ENCODE measurements at places on chromosomes 13 and 19.

GRCh38 chr13:107170270-107170931, 602.5 kb upstream of the ARGLU1 start:
- DNase-seq = no peak

GRCh38 chr19:44356383-44357111, at the start of gene ZNF112:
ZNF112 (minus strand) TSS chr19:44356680; CDS start chr19:44340539, 16,141 bp downstream.
- DNase-seq = peak; percentile 85

- DNase-seq = no peak
Measured at GRCh38 chr13:72151241-72151640, 284.2 kb upstream of the DACH1 start.

- DNase-seq = no peak
Measured at GRCh38 chr13:77136902-77137420, 110.0 kb upstream of the FBXL3 start.

- DNase-seq = no peak
Measured at GRCh38 chr19:10812902-10813404, 23.1 kb downstream of the TMED1 start.

DNA sequence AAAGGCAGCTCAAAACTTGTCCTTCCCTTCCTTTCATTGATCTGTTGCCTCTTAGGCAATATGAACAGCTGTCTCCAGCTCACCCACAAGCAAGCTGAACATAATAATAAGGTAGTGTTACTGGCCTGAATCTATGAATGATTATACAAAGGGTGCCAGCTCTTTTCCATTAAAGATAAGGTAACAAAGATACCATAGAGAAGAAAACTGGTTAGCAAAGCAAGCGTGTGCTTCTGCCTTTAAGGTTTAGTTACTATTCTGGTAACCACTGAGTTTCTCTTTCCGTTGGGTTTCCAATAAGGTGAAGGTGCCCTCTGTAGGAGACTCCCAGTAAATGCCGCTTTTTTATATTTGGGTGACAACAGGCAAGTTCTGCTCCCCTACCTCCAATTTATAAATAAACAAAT, 12.1 kb upstream of the DACH1 start:
- no peak for DNase-seq

DNA sequence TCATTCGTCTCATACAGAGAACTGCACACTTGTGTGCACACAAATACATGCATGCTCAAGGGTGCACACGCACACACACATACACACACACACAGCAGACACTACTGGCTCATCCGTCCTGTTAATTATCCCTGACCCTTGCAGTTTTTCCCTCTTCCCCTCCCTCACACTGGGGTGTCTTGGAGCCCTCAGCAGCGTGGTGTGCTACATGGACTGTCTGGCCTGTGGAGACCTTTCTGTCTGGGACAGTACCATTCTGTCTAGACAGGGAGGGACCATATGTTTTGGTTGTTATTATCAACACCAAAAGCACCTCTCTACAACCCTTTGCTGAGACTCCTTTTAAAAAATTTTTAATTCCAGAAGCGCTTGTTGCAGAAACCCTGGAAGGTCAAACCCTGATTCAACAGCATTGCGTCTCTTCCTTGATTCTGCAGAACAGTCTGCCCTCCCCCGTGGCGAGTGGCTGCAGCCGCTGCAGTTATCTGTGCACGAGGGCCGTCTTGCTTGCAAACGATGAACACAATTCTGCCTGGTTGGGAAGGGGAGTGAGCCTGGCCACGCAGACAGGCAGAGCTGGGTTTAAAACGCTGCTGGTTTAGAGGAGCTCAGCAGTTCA, 374.0 kb downstream of the IRS2 start:
- peak; percentile 81 for DNase-seq

GRCh38 chr19:50554212-50554611, 14.0 kb downstream of the LRRC4B start:
- peak; percentile 36 for DNase-seq

GRCh38 chr19:35608251-35608650, 4.3 kb upstream of the HAUS5 start:
- no peak for DNase-seq

DNA sequence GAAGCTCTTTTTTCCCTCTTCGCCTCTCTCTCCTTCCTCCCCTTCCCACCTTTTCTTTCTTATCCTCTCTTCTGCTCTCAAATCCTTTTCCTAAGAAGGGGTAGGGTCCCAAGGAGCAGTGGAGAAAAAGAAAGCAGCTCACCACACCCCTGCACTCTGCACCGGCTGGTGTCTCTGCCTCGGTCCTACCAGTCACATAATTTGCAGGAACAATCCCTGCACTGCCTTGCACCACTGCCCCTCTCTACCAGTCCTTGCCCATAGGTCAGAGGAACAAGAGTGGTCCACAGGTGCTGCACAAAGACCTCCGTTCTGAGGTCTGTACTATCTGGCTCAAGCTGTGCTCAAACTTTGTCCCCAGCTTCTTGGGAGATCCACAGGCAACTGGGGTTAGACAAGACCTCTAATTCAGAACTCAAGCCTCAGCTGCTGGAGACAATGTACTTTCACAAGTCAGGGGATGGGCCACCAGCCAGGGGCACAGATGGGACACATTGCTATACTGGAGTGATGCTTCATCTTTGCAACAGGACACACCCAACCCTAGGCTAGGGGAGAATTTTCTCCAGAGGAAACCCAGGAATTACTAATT, 125.4 kb upstream of the ZNF507 start:
- DNase-seq = peak; percentile 29

DNA sequence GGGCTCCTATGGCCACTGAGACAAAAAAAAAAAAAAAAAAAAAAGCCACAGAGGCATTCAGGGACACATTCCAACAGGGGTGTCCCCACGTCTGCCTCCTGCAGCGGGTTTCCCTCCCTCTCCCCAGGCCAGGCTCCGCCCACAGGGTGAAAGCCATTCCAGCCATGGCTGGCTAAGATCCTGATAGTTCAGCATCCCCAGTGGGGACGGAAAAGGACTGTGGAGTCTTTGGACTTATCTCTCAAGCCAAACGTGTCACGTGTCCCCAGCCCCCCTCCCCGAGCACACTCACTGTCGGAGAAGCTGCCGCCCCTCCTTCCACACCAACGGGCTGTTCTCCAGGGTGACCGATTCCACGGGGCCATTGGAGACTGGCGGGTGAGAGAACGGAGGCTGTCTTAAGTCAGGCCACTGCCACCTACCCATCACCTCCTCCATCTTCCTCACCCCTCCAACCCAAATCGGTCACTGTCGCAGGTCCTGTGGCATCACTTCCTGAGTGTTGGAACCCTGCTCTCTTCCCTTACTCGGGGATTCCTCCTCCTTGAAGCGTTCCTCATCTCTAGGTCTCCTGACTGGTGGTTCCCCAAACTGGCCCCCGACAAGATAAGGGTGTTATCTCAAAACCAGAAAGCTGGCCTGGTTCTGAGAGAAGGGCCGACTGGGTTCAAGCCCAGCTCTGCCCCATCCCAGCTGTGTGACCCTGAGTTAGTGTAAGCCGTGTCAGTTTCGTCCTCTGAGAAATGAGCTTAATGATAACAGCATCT, 9.1 kb upstream of the FKRP start:
- DNase-seq = no peak

GRCh38 chr13:102608974-102609373, 12.2 kb downstream of the TPP2 start:
- no peak for DNase-seq

DNA sequence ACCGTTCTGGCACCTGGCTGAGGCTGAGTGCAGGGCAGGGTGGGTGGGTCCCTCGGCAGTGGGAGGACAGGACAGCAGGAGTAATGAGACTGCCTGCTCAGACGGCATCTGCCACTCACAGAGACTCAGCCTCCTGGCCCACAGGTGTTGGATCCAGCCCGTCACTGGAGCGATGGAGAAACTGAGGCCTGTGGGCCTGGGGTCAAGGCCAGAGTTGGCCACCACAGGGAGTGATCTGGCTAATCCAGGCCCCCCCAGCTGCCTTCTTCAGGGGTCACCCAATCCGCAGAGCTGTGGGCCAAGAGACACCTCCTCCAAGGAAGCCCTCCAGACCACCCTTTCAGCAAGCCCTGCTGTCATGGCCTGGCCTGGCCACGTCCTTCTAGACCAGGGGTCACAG, 103.7 kb upstream of the VSTM2B start:
- no peak for DNase-seq

GRCh38 chr19:9046694-9047093, 36.5 kb upstream of the MUC16 start:
- no peak for DNase-seq

GRCh38 chr13:31094331-31095015, 67.2 kb downstream of the HSPH1 start:
- DNase-seq = no peak

GRCh38 chr13:48876289-48876688, 99.4 kb upstream of the FNDC3A start:
- DNase-seq = no peak

DNA sequence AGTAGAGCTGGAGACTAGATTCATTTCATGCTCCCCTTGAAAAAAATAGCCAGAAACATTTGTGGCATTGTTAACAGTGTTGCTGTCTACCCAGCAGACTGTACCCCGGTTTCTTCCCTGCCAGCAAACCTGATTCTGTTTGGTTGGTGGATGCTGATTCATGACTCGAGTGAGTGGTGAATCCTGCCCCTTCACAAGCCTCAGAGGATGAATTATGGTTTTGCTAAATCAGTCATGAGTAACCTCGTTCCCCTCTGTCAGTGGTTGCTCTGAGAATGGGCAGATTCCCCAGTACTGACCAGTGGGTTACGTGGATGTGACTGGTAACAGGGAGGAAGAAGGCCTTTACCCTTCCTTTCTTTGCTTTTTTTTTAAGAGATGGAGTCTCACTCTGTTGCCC, 10.1 kb downstream of the NLRP12 start:
- DNase-seq = no peak

DNA sequence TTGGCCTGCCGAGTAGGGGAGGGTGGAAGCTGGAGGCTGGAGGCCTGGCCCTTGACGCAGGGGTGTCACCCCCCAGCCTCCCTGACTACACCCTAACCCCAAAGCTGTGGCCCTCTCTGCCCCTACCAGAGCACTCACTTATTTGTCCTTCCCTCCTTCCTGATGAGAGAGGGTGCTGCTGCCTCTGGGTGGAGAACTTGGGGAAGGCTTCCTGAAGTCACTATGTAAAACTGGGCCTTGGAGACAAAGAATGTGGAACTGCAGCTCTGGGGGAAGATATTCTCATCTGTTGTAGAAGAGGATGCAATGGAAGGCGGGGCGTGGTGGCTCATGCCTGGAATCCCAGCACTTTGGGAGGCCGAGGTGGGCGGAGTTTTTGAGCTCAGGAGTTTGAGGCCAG, 485.2 kb downstream of the ZNF536 start:
- DNase-seq = peak; percentile 35
